Glomerular endothelial cell (primary cell): ENCODE measurements at places on chromosomes 7 and 10. TPM values are rescaled to one million over a fixed set of nuclear protein-coding genes. Genes with fewer than 3 reads are reported as not detected.

GRCh38 chr7:27213433-27214238, 13.7 kb upstream of the HOXA13 start:
- DNase-seq, result no peak

DNA sequence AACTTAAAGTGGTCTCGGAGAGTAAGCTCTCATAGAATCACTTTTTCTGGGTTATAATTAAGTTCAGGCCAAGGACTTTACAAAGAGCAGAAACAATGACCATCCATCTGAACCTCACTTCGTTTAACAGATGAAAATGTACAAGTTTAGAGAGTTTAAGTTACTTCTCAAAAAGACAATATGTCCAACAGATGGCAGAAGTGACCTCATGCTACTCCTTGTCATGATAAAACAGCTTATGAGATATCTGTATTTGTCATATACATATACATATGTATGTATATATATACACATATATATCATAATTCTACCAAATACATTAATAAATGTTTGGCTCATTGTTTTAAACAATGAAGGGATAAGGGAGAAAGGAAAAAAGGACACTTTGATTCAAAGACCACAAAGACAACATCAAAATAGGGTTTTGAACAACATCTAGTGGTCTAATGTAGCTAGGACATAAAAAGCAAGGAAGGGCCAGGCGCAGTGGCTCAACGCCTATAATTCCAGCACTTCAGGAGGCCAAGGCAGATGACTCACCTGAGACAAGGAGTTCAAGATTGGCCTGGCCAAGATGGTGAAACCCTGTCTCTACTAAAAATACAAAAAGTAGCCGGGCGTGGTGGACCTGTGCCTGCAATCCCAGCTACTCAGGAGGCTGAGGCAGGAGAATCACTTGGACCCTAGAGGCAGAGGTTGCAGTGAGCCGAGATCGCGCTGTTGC, 17.8 kb downstream of the NAPEPLD start:
- no peak for DNase-seq

GRCh38 chr10:3828404-3829155, 43.6 kb upstream of the KLF6 start:
- DNase-seq, result no peak

Gene ANXA8L1
- 0.06 TPM in 1 of 2 replicates, not detected in the other for total RNA-seq

GRCh38 chr7:1709900-1710299, 39.8 kb downstream of the ELFN1 start:
- DNase-seq, result no peak

DNA sequence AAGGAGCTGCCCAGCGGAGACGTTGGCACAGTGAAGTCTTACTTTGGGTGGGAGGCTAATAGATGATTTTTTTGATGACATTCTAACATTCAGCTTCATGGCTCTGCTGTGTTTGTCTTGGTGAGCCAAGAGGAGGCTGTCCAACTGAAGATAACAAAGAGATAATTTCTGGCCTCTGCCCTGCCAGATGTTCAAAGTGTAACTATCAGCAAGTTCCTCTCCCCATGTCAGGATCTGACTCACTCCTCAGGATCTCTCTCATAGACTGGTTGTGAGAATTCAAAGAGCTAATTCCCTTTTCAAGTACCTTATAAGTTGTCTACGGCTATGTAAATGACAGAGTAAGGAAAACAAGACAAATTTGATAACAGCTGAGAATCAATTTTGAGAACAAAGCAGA, 1340.9 kb downstream of the XPNPEP1 start:
- DNase-seq, result no peak

GRCh38 chr10:76774987-76775603, 862.5 kb downstream of the KCNMA1 start:
- DNase-seq, result no peak

- no peak for DNase-seq
Observed at GRCh38 chr7:131957338-131958020, 401.1 kb upstream of the PODXL start.

- no peak for DNase-seq
Observed at GRCh38 chr10:91925022-91925320, 1.4 kb downstream of the BTAF1 start.

- no peak for DNase-seq
Observed at GRCh38 chr7:144738708-144739314, 97.0 kb downstream of the TPK1 start.

DNA sequence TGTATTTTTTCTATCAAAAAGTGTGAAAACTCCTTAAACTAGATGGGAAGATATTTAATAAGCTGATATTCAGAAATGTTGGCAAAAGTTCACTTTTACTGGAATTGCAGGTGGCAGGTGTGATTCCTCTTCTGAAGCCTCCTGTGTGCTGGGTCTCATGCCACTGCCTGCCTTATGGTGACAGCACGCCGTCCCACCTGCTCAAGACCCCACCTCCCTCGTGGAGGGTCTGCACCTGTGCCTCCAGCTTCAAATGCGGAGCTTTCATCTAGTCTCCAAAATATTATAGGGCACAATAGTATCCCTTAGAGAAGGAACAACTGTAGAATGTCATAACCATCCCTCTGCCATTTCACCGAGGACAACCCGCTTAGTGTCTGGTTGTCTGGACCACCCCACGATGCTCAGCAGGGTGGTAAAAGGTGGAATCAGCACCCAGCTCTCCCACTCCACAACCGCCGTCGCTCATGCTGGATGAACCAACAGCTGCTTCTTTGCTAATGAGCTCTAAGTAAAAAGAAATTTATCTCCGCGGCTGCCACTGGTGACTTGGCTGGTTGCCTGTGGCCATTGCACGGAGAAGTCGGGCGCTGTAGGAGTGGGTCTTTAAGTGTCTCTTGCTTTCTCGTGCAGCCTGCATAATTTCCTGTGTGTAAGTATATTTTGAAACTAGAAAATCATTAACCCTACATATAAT, 119.3 kb upstream of the TCERG1L start:
- no peak for DNase-seq

GRCh38 chr7:152544481-152544927, 108.7 kb upstream of the KMT2C start:
- DNase-seq, result no peak

Gene MINDY4
- total RNA-seq, result 5.4 and 6.7 TPM in 2 replicates

Gene HTR7
- total RNA-seq, result 0.29 and 0.58 TPM in 2 replicates

Gene PIP
- total RNA-seq, result not detected in 2 replicates

GRCh38 chr7:108468246-108468645, 12.0 kb upstream of the NRCAM start:
- no peak for DNase-seq

Gene WDR86
- total RNA-seq, result 1.5 and 4.3 TPM in 2 replicates

Gene FMC1
- total RNA-seq, result 7.5 and 13.2 TPM in 2 replicates

- DNase-seq, result no peak
Observed at GRCh38 chr7:105647591-105647990, 66.3 kb upstream of the EFCAB10 start.

DNA sequence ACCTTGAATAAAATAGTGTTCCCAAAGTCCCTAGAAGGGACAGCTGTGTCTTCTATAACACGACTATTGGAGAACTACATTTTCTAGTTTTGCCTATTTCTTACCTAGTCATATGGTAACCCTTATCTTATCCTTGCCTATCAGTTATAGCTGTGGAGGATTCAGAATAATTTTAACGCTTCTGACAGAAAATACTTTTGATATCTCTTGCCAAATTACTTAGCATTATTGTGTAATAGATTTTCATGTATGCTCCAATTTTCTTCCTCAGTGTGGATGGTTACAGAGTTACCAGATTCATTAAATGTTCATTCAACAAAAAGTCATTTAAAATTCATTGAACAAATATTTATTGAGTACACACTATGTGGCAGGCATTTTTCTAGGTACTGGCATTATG, 34.6 kb upstream of the LSM8 start:
- DNase-seq, result no peak

GRCh38 chr7:139823959-139824521, 5.0 kb upstream of the TBXAS1 start:
- DNase-seq, result no peak

Gene DENND2A
- total RNA-seq, result 0.58 and 5.3 TPM in 2 replicates

- no peak for DNase-seq
Observed at GRCh38 chr7:30472081-30472783, 6.4 kb downstream of the NOD1 start.

DNA sequence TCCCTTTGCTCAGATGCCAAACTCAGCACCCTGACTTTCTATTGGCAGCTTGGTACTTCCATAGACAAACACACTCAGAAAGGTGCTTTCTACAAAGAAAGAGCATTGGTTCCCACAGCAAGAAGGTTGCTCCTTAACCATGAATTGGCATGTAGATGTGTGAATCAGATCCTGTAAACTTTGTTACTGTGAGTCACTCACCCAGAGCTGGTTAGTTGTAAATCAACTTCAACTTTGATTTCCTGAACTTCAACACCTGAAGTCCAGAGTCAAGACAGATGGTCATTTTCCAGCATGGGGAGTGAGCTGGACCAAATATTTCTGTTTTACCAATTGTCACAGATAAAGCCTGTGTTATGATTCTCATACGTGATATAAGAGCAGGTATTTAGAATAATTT, 797.2 kb downstream of the TNS3 start:
- DNase-seq, result peak; percentile 61

- DNase-seq, result no peak
Observed at GRCh38 chr10:67770537-67770936, 67.5 kb downstream of the DNAJC12 start.

Gene VSIR
- total RNA-seq, result 14.9 and 53.8 TPM in 2 replicates

- DNase-seq, result no peak
Observed at GRCh38 chr10:86497621-86498020, 24.0 kb downstream of the WAPL start.

GRCh38 chr7:85065306-85065705, 121.5 kb downstream of the SEMA3D start:
- no peak for DNase-seq

Gene SRRM3
- 0.10 and 0.23 TPM in 2 replicates for total RNA-seq
